ENCODE measurements at places on chromosomes 6 and 20.

- DNase-seq: no peak
Measured at GRCh38 chr20:38892091-38892981, 33.9 kb upstream of the FAM83D start.

DNA sequence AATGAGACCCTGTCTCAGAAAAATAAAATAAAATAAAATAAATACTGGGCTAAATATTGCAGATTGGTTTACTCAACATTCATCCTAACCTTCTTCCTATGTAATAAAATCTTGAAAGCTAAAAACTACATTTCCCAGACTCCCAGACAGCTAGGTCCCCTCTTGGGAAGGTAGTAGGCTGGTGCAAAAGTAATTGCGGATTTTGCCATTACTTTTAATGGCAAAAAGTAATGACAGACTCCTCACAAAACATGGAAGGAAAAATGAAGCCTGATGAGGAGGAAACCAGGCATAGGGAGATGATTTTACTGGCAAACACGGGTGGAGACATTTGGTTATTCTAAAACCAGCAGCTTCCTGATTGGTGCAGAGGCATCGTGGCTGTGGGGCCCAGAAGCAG is 70.6 kb upstream of the E2F3 start:
- no peak for DNase-seq

DNA sequence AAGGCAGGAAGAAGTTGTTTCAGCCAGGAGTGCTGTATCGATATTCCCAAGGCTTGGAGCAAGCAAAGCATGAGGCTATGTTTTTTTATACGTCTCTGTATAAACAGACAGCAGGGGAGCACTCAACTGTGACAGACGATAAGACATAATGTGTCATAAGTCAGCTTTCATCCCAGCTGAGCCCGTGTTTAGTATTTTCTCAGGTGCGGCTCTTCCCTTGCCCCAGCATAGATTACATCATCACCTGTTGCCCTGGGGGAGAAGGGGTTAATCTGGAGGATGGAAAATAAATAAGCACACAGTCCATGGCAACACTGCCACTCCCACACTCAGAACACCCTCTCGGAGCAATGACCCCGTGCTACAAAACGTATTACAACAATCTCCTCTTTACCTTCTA is 22.1 kb upstream of the KCNK5 start:
- no peak for DNase-seq

DNA sequence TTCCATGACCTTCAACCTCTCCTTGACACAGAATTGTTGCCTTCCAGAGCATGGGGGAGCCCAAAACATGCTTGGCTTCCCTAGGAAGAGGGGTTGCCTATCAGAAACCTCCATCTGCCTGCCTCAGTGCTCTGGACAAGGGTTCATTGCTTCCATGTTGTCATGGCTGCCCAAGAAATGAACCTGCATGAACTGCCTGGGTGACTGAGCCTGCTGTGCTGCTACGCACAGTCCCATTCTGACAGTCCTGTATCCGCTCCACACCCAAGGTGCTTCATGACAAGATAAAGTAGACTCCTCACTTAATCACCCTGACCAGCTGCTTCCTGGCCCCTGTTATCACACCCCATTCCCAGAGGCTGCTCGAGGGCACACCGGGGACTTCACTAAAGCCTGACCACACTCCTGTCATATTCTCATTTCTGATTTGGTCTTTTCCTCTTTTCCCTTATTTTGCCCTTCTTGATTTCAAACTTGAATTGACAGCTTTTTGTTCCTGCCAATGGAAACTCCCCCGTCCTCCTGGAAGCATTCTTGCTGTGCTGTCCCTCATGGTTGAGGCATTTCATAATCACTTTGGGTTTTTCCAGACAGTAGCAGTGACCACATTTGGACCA is 31.9 kb downstream of the GMPR start:
- no peak for DNase-seq

GRCh38 chr20:47757145-47758035 is 27.9 kb downstream of the SULF2 start:
- DNase-seq: no peak

DNA sequence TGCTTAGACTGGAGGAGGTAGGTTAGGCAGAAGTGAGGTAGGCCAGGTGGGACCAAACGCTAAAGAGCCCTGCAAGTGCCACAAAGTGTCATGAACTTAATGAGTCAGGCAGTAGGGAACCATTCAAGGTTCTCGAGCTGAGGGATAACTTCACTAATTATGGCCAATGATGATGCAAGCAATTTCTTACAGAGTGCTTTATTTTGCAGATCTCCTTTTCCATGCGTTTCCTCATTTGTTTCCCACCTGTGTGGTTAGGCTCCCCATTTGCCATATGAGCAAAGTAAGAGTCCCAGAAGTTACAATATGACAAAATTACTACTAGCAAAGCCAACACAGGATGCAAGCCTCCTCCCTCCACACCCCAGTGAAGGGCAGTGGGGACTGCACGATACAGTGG is 36.5 kb upstream of the PSMF1 start:
- no peak for DNase-seq

- DNase-seq: no peak
Measured at GRCh38 chr6:119637768-119638167, 288.2 kb upstream of the MAN1A1 start.

GRCh38 chr6:132763269-132763668 is 5.6 kb upstream of the VNN2 start:
- peak; percentile 7 for DNase-seq

DNA sequence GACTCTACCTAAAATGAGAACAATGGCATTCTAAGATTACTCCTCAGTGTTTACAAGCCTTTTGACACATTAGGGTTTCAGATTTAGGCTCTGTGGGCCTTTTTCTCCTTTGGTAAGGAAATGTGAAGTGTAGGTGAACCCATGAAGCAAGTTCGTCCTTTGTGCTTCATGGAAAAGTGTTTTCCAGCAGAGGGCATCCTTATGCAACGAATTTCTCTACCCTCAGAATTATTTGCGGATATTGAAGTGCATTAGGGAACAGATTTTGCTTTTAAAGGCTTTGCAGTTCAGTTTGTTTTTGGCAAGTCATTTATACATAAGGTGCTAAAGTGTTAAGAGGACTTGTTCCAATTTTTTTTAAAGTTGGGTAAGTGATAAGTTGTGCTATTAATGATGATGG is 55.7 kb upstream of the FERMT1 start:
- no peak for DNase-seq

- DNase-seq: peak; percentile 65
Measured at GRCh38 chr20:2872459-2873009, 747 bp upstream of the PTPRA start.

GRCh38 chr20:45206725-45207124 is at the start of gene SEMG1:
Gene SEMG1, plus strand, starts transcription at chr20:45207033. Its CDS starts 21 bp downstream, at chr20:45207054.
- DNase-seq: no peak

DNA sequence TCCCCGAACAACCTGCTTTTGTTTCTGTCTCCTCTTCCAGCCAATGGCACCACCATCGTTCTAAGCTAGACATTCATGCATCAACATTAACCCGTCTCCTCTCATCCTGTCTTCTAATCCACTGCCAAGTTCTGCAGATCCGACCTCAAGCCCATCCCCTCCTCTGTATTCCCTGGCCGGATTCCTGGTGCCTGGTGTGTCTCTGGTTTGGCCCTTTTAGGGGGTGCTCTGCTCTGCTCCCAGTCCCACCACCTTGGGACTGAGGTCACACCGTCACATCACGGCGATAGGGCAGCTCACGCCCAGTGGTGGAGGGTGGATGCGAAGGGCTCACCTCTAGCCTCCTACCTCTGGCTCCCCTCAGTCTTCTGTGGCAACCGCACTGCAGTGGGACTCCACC is 102.5 kb upstream of the AGPAT4 start:
- no peak for DNase-seq

GRCh38 chr6:1162367-1163275 is 149.3 kb upstream of the FOXQ1 start:
- no peak for DNase-seq

- DNase-seq: no peak
Measured at GRCh38 chr20:34528921-34529297, 12.7 kb downstream of the DYNLRB1 start.

DNA sequence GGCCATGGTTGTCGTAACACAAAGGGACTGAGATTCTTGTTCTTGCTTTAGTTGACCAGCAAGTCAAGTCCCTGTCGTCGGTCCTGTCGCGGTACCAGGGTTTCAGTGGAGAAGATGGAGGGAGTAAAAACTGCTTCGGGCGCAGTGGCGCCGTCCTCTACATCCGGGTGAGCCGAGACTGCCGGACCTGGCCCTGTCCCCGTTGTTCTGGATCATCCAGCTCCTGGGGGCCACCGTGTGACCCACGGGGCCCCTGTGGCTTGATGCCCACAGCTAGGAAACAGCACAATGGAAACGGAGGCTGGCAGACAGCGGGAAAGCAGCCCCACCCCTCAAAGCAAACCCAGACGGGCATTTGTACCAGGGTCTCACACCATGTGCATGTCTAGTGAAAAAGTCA is 15.0 kb downstream of the MTG2 start:
- no peak for DNase-seq

- no peak for DNase-seq
Measured at GRCh38 chr6:150895928-150896632, 30.6 kb downstream of the MTHFD1L start.

DNA sequence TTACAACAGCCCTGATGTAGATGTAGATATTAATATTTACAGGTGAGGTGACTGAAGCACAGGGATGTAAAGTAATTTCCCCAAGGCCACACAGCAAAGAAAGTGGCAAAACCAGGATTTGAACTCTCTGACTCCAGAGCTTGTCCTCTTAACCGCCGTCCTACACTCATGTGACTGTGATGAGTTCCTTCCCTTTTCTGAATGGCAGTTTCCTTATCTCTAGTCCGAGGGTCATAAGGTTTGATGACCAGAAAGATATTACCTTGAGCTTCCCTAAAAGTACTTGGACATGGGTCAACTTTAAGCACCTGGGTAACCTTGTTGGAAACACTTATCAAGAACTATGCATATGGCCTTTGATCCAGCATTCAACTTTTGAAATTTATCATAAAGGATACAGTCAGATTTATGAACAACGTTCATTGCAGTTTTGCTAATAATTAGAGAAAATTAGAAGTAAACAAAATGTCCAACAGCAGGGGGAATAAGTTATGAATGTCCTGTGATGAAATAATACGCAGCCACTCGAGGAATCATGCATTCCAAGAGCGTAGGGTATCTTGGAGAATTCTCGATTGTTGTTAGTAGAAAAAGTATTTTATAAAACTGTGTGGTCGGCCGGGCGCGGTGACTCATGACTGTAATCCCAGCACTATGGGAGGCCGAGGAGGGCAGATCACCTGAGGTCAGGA is 2.3 kb upstream of the TLDC2 start:
- no peak for DNase-seq

DNA sequence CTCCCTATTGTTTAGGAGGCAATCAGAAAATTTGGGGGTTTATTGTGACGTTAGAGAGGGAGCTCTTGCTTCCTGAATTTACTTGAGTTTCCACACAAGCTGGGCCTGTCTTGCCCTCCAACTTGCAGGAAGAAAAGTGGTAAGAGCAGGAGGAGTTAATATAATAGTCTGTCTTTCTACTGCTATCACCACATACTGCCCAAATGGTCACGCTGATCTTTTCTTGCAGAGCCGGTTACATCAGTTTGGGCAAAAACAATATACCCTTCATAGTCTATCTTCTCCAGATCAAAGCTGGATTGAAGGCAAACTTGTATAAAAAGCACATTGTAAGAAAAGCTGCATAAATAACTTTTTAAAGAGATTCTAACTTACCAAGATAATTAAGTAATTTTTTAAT is 46.3 kb upstream of the ECHDC1 start:
- no peak for DNase-seq

DNA sequence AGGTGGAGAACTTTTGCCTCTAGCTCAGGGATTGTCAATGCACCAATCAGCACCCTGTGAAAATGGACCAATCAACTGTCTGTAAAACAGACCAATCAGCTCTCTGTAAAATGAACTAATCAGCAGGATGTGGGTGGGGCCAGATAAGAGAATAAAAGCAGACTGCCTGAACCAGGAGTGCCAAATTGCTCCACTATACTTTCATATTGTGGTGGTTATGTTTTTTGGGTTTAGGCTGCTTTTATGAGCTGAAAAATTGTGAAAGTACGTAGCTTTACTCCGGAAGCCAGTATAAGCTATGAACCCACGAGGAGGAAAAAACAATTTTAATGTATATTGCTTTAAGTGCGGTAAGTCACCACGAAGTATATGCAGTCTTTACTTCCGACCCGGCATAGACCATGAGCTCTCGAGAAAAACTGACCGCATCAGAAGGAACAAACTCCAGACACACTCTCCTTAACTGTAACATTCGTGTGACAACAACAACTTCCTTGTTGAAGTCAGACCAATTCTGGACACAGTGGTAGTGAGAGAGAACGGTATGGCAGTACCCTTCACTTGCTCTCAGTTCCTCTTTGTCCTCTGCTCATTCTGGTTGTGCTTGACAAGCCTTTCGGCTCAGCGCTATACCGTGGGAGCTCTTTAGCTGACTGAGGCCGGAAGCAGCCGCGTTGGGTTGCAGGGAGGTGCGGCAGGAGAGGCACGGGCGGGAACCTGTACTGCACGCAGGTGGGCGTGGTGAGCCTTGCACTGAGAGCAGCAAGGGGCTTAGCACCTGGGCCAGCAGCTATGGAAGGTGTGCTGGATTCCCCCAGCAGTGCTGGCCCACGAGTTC is 81.9 kb upstream of the E2F3 start:
- peak; percentile 80 for DNase-seq

- DNase-seq: no peak
Measured at GRCh38 chr6:34517461-34517881, 38.7 kb downstream of the SPDEF start.

GRCh38 chr6:156844089-156844488 is 66.9 kb downstream of the ARID1B start:
- no peak for DNase-seq

DNA sequence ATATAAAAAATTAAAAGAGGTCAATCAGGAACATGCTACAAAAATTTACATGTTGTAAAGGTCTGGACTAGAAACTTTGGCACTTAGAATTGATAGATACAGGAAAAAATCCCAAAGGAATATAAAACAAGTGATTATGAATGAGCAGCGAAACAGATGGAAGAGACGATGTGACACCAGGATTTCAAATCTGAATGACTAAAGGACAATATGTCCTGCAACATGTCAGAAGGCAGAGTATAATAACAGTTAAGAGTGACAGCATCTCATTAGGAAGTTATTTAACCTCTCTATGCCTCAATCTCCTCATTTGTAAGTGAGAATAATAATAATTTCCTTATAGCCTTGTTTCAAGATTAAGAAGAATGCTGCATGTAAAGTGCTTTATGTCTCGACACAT is 50.3 kb downstream of the FRK start:
- DNase-seq: no peak

- no peak for DNase-seq
Measured at GRCh38 chr6:55047451-55048044, 126.8 kb upstream of the HCRTR2 start.

DNA sequence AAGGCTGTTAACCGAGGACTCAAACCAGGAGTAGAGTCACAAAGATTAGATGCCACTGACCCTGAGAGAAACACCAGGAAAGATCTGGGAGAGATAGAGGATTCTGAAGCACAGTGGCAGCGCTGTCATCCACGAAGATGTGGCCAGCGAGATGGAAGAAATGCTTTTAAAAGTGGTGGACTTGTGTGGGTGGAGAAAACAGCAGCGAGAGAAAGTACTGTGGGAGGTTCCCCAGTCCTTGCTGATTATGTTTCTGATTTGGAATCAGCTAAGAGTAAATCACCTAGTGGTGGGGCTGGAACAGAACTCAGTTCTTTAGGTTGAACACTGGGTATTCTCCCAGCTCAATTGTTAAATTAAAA is 435 bp upstream of the ZNF322 start:
- no peak for DNase-seq

GRCh38 chr6:35717449-35718374 is 19.1 kb upstream of the ARMC12 start:
- no peak for DNase-seq

Data from activated effector memory CD4-positive, alpha-beta T cell treated with Interleukin-2 at 50 U/mL for 16 hours (primary cell).